ENCODE measurements at places on chromosomes 7 and 10.

GRCh38 chr7:75819711-75820110, 6.1 kb upstream of the CCL24 start:
- DNase-seq: no peak

DNA sequence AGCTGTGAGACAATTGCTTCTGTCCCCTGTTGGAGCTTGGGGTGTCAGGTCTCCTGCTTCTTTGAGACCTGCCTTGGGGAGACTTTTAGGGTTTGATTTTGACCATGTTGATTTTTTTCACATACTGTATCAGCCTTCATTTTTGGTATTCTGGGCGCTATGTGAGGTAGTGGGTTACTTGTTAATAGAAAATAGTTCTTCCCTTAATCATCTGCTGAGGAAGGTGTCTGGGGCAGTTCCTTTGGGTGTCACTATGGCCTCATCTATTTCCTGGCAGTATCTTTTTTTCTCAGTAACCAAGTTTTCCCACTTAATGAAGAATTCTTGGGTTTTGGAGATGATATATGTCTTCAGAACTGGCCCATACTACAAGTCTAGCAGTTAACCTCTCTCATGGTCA, 4.6 kb upstream of the NOLC1 start:
- no peak for DNase-seq

DNA sequence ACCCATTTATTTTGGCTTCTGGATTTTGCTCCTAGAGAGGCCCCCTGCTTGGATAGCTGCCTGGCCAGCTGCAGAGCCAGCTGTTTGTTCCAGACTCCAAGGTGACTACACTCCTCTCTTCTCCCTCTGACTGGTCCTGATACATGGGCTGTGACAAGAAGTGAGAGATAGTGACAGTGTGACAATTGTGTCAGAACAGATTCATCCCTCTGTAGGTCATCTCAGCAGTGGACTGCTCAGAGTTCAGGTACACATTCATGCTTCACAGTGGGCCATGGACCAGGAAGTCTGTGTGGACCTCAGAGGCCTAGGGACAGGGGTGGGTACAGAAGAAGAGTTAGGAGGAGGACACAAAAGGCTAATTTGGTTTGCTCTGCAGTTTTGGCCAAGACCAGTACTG, 188.2 kb upstream of the MKLN1 start:
- DNase-seq: no peak

DNA sequence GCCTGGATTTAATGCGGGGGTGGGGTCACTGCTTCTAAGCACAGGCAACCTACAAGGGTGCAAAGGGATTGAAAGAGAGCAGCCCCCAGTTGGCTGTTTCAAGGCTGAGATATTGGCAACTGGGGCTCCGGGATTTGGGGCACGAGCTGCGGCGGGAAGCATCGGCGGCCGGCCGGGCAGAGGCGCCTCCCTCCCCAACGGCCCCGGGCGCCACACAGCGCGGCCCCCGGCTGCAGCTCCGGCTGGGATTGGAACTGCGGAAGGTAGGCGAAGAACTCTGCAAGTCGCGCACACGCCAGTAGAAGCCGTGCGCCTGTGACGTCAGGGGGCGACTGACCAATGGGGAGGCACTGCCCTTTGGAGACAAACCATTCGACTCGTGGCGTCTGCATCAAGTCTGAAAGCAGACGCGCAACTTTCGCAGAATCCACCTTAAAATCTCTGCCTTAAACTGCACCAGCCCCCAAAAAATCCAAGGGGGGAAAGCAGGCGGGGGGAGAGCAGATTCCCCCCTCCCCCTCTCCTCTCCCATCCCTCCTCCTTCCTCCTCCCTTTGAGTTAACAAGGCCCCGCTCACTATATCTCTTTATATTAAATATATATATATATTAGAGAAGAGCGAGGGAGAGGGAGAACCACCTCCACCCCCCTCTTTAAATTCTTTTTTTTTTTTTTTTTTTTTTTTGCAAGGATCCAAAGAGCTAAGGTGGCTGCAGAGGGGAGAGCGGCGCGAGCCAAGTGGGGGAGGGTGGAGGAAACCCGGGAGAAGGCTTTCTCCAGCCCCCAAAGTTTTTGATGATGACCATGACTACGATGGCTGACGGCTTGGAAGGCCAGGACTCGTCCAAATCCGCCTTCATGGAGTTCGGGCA, at the start of gene DLX6:
TSS of gene DLX6 (plus strand) at position 371 of the 872 bp plus-strand sequence. CDS start at position 796, 425 bp downstream.
- peak; percentile 85 for DNase-seq

GRCh38 chr10:13765641-13766341, 179.0 kb downstream of the PRPF18 start:
- no peak for DNase-seq

DNA sequence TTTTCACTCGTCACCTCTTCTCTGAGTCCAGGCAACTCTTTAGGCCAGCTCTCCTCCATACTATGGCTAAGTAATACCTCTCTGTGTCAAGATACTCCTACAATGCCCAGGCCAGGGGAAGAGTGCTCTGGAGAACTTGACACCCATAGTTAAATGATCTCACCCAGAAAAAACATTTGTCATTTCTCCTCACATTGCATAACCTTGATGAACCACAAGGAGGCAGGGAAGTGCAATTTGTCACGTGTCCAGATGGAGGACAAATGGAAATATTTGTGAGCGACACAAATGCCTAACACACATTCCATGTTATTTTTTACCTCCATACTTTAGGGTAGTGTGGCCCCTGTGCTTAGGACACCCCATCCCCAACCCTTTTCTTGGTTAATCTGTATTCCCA, 78.3 kb downstream of the HTR7 start:
- no peak for DNase-seq

DNA sequence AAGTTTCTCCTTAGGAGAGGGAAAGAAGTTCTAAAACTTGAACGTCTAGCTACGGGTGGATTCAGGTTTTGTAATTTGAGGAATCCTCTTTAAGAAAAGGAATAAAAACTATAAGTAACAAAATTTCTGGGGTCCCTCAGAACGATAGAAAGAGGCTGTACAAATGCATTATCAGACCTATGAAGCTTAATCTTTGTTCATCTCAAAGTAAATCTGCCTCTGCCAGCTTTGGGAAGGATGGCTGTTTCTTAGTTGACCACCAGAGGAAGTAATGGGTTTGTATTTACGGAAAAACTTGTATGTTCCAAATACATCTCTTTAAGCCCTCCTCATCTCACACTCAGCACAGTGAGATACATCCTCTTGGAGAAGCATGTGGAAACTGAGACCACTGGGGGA, 864 bp downstream of the PSTK start:
- DNase-seq: no peak

GRCh38 chr7:114522081-114522480, 107.5 kb downstream of the FOXP2 start:
- DNase-seq: no peak

DNA sequence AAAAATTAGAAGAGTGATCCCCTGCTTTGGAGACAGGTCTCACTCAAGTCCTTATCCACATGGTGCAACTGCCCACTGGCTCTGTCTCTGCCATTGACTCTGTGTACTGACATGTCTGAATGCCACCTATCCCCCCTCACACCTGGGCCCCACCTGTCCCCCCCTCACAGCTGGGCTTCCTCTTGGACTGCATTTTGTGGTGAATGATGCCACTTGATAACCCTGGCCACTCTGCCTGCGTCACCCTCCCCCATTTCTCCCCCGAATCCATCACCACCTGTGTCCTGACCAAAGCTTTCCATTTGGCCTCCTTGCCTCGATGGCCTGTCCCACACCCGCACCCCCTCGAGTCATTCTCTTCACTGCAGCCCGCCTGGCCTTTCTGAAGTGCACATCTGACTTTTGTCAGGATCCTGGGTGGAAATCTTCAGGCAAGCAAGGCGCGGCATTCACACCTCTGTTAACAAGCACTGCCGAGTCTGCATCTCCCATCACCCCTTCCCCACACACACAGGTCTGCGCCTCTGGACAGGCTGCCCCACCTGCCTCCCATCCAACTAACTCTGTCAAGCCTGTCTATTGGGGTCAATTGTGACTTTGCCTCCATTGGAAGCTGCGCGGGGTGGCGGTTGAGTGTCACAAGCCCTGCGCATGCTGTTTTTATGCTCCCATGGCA, 175.3 kb upstream of the KLF14 start:
- no peak for DNase-seq

GRCh38 chr10:93319896-93320295, 162.2 kb downstream of the MYOF start:
- DNase-seq: no peak

GRCh38 chr10:87658321-87658795, 1.3 kb upstream of the PAPSS2 start:
- peak; percentile 0 for DNase-seq

- DNase-seq: no peak
Measured at GRCh38 chr7:116577320-116577871, 52.6 kb downstream of the CAV1 start.

GRCh38 chr7:134154581-134155130, 27.5 kb downstream of the LRGUK start:
- no peak for DNase-seq

DNA sequence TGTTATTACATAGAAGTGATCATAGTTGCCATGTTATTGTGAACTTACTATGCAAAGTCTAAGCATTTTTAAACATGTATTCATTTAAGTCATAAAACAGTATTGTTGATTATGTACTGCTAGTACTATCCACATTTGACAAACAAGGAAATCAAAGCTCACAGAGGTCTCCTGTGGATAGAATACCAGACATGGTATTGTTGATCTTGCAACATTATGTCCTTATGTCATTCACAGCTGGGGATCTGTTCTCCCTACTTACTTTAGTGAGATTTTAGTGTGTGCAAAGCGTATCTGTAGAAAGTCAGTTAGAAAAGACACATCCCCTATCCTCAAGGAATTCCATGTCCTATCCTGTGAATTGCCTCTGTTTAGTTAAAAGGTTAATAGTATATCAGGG, 106.1 kb downstream of the SND1 start:
- DNase-seq: peak; percentile 24

DNA sequence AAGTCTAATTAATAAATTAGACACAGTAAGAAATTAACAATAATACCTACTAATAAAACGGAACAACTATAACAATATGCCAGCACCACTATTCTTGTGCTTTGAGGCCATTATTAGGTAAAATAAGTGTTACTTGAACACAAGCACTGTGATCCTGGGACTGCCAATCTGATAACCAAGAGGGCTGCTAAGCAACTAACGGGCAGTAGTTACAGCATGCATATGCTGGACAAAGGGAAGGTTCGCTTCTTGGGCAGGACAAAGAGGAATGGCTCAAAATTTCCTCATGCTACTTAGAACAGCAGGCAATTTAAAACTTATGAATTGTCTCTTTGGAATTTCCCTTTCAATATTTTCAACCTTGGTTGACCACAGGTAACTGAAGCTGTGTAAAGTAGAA, 718.6 kb downstream of the SORCS3 start:
- no peak for DNase-seq

DNA sequence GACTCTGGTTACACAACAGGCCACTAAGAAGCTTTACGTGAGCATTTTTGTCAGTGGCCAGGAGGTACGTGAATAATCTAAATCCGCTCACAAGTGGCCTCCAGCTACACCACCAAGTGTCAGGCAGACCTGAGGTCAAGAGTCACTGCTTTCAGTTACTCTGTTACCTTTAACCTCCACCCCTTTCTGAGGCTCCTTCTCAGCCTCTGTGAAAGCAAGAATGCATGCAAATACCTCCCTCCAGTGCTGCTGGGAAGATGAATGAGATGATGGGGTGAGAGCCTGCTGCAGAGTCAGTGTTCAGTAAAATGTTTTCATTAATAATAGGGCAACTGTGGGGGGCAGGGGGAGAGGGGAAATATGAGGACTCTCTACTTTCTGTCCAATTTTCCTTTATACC, 11.2 kb downstream of the DDC start:
- DNase-seq: no peak

DNA sequence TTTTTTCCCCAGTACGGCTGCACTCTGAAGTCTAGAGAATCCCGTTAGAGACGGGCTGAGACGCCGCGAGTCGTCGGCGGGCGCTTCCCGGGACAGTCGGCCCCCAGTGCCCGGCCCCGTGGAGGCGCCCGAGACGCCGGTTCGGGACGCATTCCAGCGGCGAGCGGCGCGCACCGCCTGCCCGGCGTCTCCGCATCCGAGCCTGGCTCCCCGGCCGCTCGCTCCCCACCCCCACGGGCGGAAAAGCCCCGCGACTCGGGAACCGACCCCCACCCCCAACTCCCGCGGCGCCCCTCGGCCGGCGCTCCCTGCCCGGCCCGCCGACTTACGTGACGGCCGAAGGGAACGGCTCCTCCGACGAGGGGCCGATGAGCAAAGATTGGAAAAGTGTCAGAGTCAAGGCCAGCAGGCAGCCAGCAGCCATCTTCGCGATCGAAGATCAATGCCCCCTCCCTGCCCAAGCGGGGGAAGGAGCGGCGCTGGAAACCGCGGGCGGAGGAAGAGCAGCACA, 486 bp downstream of the CACNA2D1 start:
- peak; percentile 7 for DNase-seq

- peak; percentile 17 for DNase-seq
Measured at GRCh38 chr7:69430384-69431021, 167.8 kb upstream of the AUTS2 start.

- no peak for DNase-seq
Measured at GRCh38 chr7:29806995-29807841, 910 bp downstream of the WIPF3 start.

GRCh38 chr7:30817371-30817767, 46.2 kb downstream of the MINDY4 start:
- DNase-seq: no peak

GRCh38 chr10:126169899-126170298, 218.4 kb downstream of the ADAM12 start:
- DNase-seq: no peak

DNA sequence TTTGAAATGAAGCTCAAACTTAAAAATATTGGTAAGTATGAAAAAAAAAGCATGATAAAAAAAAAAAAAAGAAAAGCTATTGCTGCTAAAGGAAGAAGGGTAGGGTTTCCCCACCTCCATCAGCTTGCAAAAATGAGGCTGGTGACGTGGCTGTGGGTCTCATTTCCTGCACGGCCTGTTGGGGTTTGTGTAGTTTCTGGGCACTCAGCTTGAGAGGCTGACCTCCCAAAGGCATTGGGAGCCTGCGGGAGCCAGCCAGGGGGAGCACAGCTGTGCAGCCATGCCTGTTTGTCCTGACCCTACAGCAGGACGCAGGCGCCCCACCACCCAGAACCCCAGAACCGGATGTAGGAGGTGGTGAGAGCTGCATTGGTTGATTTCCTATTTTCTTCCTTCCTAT, 48.8 kb upstream of the CARD11 start:
- DNase-seq: no peak

GRCh38 chr10:44382131-44382858, 2.6 kb downstream of the CXCL12 start:
- DNase-seq: no peak

DNA sequence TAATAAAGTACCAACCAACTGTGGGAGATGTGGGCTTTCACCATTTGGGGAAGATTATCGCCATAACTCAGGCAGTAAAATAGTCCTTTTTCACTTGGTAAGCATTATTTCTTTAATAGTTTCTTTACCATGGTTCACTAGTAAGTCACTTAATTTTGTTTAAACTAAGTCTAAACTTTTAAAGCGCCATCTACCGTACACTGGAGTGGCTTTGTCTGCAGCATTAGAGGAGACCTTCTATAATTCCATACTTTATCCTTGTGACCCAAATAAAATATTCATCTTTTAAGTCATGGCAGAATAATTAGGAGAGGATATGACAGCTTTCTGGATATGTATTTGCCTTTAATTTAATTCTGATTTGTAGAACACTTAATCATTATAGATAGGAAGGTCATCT, 468.0 kb downstream of the MAGI2 start:
- DNase-seq: no peak

- DNase-seq: no peak
Measured at GRCh38 chr10:25867321-25867720, 66.7 kb upstream of the MYO3A start.

GRCh38 chr7:135833642-135834041, 85.0 kb upstream of the FAM180A start:
- DNase-seq: no peak

- DNase-seq: no peak
Measured at GRCh38 chr10:49611816-49612512, 1.9 kb downstream of the SLC18A3 start.

Data from NCI-H524 (cell line).